Forelimb muscle (tissue), 1 donor: ENCODE measurements at places on chromosomes 13 and 19.

- peak; percentile 36 for DNase-seq
These were observed 11.2 kb upstream of the KLK4 start for GRCh38 chr19:50922317-50922853.

DNA sequence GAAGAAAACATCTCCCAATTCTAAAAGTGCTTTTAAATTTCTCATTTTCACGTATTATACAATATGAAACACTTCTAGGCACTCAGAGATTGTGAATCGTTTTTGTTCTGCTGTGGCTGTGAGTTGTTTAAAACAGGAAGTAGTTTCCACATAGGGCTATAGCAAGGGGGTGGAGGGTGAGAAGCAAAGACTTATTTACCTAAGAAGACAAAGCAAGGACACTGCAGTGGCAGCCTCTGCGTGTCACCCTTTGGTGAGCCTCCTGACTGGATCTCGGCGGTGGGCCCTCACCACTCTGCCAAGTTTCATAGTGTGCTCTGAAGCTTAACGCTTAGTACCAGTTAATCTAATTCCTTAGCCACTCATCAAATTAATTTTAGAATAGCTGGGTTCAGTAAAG lies 56.8 kb downstream of the TNFSF13B start:
- no peak for DNase-seq

- DNase-seq: no peak
These were observed 25.0 kb downstream of the ERCC5 start for GRCh38 chr13:102870677-102871415.

DNA sequence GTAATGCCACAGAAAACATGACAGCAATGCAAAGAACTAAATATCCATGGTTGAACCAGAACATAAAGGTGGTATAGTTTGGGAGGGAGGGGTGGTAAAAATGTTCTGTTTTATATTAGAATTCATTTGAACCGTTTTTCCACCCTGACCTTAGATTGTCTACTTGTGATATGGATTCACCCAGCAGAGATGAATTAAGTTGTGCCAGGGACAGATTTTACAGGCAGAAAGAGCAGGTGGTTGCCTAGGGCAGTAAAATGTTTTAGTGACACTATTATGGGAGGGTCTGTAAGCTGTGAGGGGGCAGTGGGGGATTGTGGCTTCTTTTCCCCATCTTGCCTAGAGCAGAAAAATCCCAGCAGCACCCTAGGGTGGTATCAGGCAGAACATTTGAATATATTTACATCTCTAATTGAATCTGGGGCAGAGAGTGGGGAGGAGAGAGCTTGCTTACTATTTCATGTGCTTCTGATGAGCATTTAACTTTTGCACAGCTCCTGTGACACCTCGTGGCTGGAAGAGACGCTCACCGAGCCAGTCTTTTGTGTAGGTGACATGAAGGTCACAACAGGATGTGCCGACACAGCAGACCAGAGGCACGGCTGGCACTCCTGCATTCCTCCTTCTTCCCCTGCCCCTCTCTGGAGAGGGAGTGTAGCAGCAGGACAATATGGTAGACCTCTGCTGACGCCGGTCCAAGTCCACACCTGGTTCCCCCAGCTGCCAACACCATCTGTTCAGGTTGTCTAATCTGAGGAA lies 452.3 kb downstream of the IRS2 start:
- no peak for DNase-seq

GRCh38 chr13:72317346-72318109 lies 409.9 kb downstream of the MZT1 start:
- DNase-seq: no peak

DNA sequence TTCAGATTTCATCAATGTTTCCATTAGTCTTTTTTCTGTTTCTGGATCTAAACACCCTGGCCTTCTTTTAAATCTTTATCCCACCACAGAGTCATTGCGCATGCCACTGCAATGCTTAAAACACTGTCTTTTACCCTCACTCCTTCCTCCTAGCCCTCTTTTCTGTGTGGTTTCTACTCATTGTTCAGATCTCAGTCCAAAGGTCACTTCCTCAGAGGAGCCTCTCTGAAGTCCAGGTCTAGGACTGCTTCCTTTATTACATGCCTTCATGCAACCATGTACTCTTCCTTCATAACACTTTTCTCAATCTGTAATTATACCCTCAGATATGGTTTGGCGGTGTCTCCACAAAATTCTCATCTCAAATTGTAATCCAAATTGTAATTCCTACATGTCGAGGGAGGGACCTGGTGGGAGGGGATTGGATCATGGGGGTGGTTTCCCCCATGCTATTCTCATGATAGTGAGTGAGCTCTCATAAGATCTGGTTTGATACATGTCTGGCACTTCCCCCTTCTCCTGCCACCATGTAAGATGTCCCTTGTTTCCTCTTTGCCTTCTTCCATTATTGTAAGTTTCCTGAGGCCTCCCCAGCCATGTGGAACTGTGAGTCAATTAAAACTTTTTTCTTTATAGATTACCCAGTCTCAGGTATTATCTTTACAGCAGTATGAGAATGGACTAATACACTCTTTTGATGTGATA lies 808.9 kb downstream of the DIAPH3 start:
- no peak for DNase-seq

- no peak for DNase-seq
These were observed 106.2 kb downstream of the SHISA2 start for GRCh38 chr13:25945596-25945995.

GRCh38 chr13:49874430-49874829 lies 61.7 kb downstream of the SPRYD7 start:
- DNase-seq: no peak

- no peak for DNase-seq
These were observed 170.8 kb downstream of the NUFIP1 start for GRCh38 chr13:44818428-44818827.

GRCh38 chr19:44746946-44747738 lies 1.4 kb upstream of the BCL3 start:
- DNase-seq: peak; percentile 75

GRCh38 chr13:85521657-85522056 lies 277.6 kb downstream of the SLITRK6 start:
- no peak for DNase-seq

DNA sequence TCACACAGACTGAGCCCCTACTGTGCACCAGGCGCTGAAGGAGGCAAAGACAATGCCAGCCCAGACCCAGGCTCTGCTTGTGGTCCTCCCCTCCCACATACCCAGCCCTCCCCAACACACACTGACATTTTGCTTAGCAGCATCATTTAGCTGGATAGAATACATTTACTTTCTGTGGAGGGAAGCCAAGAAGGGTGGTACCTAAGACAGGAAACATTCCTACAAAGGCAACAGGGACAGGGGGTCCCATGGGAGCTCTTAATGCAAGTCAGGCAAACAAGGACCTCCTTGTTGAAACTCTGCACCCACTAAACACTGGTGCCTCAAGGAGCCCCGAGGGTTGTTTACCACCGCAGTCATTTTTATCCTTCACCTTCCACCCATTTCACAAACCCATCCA lies 77.0 kb upstream of the ZNF507 start:
- no peak for DNase-seq

DNA sequence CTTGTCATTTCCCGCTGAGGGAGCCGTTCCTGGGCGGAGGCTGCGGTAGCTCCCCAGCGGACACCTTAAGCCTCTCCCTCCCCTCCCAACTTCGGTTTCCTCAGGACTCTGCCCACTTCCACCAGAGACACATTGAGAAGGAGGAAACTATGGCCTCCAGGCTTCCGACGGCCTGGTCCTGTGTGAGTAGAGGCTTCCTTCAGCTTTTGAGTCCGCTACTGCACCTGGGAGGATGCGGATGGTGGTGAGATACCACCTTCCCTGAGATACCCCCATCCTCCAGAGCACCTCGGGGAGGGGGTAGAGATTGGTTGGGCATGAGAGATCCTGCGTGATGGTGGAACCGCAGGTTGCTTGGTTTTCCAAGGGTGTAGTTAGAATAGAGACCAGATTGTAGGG lies 955 bp downstream of the ZNF274 start:
- peak; percentile 39 for DNase-seq

DNA sequence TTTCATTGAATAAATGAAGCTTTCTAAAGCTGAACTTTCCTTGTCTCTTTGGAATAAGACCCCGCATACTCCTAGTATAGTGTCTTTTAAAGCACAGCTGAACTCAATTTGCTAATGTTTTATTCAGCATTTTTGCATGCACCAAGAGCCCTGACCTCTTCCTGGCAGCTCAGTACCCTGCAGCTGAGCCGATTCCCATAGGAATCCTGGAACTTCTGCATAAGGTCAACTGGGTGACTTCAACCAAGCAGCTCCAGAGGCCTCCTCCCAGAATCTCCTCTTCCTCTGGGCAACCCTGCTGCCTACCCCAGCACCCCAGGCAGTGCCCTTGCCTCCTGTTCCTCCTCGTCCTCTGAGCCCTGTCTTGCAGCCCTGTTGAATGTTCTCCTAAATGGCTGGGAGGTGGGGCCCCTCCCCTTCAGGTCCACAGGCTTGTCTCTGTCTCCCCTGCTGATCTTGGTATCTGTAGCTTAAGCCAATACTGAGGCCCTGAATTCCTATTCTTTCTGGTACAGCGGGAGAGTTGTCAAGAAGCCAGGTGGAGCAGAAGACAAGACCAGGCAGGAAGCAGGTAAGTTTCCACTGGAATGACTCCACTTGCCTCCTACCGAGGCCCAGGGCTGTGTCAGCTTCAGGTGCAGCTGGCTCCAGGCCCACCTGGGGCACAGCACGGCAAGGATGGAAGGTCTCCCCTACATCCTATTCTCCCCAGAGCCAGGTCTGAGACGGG lies 23.6 kb upstream of the CCDC124 start:
- no peak for DNase-seq

DNA sequence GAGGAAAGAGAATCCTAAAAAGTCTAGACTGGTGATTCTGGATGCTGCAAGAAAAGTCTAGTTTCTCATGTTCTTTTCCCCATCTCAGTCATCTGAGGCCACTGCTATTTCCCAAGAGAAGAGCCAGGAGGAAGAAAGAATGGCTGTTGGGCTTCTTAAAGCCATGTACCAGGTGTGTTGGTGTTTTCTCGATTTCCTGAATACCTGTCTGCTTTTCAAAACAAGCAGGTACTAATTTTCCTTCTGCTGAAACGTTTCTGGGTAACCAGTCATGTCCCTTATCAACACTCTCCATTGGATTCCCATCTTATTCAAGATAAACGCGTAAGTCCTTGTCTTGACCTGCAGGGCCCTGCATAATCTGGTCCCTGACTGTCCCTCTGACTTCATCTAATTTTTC lies 1.1 kb downstream of the ZNF570 start:
- DNase-seq: no peak

DNA sequence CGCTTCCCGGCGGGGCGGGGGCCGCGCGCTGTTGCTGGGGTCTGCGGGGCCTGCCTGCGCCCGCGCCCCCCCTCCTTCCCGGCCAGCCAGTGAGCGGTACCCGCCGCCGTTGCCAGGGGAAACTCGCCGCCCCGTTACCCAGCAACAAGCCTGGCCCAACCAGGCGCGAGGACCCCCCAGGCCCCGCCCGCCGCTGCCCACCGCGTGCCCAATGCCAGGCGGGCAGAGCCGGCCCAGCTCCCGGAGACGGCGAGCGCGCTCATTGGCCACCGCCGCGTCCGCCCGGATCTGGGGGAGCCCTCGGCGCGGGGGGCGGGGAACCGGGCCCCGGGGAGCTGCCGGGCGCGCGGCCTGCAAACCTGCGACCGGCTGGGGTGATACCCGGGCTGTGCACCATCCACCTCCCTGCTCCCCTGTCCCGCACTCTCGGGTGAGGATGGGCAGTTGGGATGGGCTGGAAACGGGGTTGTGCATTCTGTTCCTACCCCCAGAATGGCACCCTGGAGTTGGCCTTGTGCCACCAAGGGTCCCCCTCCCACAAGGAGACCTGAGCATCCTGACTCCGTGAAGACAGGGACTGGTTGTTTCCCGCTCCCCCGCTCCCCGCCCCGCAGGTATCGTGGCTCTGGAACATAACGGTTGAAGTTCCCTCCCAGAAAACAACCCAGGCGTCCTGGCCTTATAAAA lies 8.8 kb upstream of the BBC3 start:
- no peak for DNase-seq

DNA sequence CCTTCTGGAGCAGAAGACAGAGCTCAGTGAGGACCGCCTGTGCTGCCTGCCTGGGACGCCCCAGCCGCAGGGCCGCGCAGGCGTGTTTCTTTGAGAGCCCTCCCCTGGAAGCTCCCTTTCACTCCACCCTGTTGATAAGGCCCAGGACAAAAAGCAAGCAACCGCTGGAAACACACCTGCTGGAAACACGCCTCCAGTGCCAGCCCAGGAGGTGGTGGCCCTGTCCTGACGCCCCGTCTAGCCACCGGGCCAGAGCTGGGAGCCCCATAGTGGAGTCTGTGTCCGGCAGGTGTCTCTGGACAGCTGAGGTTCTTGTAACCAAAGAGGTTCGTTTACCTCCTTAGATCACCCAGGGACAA lies 173.8 kb downstream of the KATNAL1 start:
- DNase-seq: no peak

- no peak for DNase-seq
These were observed 229.3 kb upstream of the EDNRB start for GRCh38 chr13:78147905-78148304.

GRCh38 chr19:41882568-41883462 lies at the start of gene ARHGEF1:
ARHGEF1 (plus strand) TSS chr19:41883184; CDS start chr19:41888083, 4,899 bp downstream.
- no peak for DNase-seq

GRCh38 chr19:9054207-9054606 lies 32.7 kb upstream of the OR1M1 start:
- DNase-seq: no peak

DNA sequence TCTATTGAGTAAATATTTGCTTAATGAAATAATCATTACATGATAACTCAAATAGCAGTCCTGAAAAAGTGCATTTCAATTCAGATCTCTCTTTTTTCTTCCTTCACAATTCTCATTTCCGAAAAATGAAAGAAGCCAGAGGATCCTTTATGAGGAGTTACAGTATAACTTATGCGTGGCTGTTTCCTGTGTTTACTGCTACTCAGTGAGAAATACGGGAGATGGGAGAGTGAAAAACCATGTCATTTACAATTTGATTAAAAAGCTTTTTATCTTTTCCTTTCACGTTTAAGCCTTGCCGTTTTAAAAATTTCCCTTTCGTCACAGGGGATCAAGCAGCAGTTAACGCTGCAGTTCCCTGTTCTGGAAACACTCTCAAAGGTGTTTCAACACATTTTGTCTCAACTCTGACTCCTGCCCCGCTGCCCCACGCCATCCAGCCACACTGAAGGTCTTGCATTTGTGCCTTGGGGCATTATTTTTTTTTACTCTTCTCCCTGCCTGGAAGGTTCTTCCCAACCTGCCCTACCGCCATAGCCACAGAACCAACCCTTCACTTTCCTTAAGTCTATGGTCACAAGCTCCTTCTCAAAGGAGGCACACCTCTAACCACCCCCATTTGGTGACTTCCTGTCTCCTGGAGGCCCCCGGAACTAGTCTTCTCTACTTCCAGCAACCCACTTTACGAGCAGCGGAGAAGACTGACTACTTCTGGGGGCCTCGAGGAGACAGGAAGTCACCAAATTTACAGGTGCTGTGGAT lies 17.0 kb downstream of the KL start:
- no peak for DNase-seq

GRCh38 chr13:38394777-38395496 lies 45.3 kb downstream of the UFM1 start:
- DNase-seq: no peak

GRCh38 chr13:106143392-106143791 lies 392.1 kb downstream of the EFNB2 start:
- DNase-seq: no peak
